ENCODE measurements at places on chromosomes 12 and 14. TPM values are rescaled to one million over a fixed set of nuclear protein-coding genes. Genes with fewer than 3 reads are reported as not detected.

The KERA gene
- not detected for polyA plus RNA-seq

The INHBC gene
- 0.14 TPM for polyA plus RNA-seq

The GALNT8 gene
- 3.3 TPM for polyA plus RNA-seq

The TMEM253 gene
- polyA plus RNA-seq = 0.83 TPM

The C12orf60 gene
- polyA plus RNA-seq = 5.4 TPM

The CTSG gene
- polyA plus RNA-seq = 0.42 TPM

The IGF1 gene
- 3.3 TPM for polyA plus RNA-seq

The CRACR2A gene
- polyA plus RNA-seq = 1.2 TPM

The NOS1 gene
- polyA plus RNA-seq = 0.68 TPM

DNA sequence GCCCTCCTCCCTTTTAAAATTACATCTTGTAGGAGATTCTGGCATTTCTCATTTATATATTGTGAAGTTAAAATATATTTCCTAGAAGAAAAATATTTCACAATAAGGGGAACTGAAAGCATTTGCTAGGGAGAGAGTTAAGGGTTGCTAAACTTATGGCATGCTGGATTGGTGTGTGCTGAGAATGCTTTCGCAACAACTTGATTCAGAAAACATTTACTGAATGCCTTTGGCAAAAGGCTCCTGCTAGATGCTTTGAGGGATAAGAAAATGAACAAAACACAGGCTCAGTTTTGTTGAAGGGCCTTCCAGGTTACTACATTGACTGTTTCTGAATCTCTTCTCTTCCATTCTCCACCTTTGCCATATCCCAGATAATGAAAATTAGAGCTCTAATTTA lies 67.5 kb downstream of the DIP2B start:
- DNase-seq = no peak

DNA sequence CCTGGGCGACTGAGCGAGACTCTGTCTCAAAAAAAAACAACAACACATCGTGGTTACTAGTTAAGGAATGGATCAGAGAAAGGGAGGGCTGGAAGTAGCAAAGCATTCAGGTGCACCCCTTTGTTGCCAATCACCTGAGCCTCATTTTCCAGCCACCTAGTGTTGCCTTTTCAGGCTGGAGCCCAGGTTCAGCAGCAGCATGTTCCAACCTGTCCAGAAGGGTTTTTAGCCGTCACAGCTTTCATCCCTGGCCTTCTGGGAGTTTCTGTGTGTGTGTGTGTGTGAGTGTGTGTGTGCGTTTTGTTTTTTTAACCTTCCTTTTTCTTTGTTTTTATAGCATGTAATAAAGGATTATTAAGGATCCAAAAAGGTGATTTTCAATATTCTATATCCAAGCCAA lies 121.1 kb upstream of the ATF1 start:
- DNase-seq = no peak

DNA sequence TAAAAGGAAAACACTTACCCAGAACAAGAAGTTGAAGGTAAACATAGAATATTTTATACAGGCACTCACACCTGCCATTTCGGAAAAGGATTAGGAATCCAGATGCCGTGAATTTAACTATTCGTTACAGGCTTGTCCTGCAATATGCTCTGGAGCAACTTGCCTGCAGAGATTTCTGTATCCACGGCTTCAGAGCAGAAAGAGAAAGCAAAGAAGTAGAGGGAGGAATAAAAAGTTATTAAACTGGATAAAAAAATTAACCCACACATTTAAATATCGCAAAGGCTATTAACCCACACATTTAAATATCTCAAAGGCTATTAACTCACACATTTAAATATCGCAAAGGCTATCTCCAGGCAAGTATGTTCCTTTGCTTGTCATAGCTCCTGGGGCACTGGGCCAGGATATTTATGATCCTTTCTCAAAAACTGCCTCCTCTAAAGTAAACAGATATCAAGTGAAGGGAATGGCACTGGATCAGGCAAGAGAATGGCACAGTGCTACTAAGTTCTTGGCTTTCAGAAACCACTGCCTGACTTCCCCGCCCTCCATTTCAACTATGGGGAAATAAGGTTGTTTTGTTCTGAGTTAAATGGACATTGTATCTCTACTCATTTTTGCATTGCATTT lies at the start of gene TSPAN8:
TSPAN8 (minus strand) TSS at position 399 of the 633 bp plus-strand sequence; CDS start at position 78, 321 bp downstream.
- no peak for DNase-seq

- no peak for DNase-seq
Observed at GRCh38 chr12:71299541-71300376, 139.8 kb upstream of the LGR5 start.

GRCh38 chr14:54881235-54881760 lies 21.3 kb downstream of the GCH1 start:
- DNase-seq = no peak

GRCh38 chr12:56695327-56696101 lies 7.4 kb upstream of the PTGES3 start:
- DNase-seq = no peak

GRCh38 chr12:105915997-105916759 lies 222.6 kb downstream of the NUAK1 start:
- no peak for DNase-seq

DNA sequence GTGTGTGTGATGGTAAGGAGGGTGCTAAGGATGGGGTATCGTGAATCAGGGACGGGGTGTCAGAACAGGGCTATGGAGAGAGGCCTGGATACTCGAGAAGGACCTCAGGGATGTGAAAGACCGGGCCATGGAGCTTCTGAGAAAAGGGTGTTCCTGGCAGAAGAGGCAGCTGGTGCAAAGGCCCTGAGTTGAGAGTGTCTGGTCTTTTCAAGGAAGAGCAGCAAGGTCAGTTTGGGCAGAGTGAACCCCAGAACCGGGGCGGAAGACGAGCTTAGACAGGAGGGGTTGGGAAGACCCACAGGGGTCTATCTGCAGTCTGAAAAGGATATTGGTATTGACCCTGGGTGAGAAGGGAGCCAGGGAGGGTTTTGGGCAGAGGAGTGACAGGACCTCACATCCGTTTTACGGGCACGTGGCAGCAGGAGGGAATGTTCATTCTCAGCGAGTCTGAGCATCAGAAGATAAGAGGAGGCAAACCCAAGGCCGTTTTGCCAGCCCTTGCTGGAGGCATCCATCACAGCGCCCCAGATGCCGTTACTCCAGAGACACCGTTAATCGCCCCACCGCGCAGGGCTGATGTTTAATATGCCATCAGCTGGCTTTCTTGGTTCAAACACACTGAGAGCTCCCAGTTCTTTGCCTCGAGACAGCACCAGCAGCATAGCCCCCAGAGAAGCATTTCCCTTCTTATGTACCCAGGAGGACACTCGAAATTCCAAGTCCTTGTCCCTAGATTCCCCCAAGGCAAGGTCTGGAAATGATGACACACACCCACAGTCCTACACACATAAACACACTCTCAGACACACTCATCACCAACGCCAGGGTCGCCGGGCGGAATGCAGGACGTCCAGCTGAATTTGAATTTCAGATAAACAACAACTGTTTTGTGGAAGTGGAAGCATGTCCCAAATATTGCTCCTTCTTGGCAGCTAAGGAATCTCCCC lies 41.4 kb upstream of the EML1 start:
- no peak for DNase-seq

DNA sequence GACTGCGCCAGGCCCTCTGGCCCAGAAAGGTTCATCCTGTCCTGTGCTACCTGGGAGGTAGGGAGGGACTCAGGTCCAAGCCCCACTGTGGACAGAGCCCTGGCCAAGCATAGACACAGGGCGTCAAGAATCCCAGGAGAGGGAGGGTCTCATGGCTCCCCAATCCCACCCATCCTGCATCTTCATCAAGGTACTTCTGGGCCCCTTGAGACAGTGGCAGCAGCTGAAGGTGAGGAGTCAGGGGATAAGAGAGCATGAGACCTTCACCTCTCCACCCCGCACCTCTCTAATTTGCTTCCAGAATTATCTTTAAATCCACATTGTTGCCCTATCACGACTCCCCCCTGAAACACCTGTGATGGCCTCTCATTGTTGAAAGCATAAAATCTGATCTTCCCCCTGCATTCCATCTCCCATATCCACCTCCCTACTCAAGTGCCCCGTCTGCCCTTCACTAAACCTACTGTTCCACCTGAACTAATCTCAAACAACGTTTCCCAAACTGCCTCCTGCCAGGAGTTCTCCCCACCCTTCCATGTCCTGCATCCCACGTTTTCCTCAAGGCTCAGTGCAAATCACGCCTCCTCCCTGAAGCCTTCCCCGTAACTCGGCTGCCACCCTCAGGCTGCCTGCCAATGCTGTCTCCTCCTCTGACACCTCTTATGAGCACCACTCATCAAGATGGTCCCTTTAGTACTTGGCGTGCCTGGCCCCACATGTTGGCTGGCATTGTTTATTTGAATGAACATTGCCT lies 27.1 kb downstream of the KRT18 start:
- no peak for DNase-seq

GRCh38 chr14:99237288-99237687 lies 34.7 kb downstream of the BCL11B start:
- DNase-seq = no peak

GRCh38 chr12:62792236-62792870 lies 142.6 kb downstream of the PPM1H start:
- DNase-seq = no peak

- DNase-seq = no peak
Observed at GRCh38 chr14:49621114-49621881, 699 bp downstream of the MGAT2 start.

DNA sequence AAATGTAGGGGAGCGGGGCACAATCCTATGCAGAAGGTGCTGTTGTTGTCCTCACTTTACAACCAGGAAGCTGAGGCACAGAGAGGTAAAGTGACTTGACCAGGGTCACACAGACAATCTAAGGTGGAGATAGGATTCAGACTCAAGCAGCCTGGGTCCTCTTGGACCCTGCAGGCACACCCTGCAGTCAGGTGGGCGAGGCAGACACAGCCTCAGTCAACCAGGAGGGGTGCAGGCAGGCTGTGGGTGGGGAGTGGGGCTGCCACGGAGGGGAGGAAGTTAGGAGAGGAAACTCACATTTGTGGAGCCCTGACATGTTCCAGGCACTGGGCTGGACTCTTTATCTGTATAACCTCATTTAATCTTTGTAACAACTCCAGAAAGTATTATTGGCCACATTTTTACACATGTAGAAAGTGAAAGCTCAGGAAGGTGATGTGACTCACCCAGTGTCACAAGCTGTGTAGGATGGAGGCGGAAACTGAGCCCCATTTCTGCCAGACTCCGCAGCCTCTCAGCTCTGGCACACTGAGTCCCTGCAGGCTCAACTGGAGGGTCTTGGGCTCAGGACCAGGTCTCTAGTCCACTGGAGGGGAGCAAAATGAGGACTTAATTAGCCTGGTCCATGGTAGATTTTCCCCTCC lies 24.9 kb upstream of the CHGA start:
- no peak for DNase-seq

GRCh38 chr12:24363177-24363754 lies 413.8 kb upstream of the SOX5 start:
- DNase-seq = no peak

DNA sequence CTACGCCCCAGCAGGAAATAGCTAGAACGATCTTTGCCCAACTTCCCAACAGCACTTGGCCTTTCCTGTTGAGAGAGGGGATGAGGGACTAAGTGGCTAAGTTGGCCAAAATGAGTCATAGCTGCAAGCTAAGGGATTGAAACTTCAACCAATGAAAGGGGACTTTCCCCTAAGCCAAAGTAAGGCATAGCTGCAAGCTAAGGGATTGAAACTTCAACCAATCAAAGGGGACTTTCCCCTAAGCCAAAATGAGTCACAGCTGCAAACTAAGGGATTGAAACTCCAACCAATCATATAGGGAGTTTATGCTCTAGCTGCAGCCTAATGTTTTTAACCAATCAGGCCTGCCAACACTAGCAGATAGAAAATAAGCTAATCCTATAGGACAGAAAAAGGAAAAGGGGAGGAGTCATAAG lies 100.5 kb upstream of the SSTR1 start:
- no peak for DNase-seq

- no peak for DNase-seq
Observed at GRCh38 chr14:54562334-54562733, 4.6 kb upstream of the SAMD4A start.

DNA sequence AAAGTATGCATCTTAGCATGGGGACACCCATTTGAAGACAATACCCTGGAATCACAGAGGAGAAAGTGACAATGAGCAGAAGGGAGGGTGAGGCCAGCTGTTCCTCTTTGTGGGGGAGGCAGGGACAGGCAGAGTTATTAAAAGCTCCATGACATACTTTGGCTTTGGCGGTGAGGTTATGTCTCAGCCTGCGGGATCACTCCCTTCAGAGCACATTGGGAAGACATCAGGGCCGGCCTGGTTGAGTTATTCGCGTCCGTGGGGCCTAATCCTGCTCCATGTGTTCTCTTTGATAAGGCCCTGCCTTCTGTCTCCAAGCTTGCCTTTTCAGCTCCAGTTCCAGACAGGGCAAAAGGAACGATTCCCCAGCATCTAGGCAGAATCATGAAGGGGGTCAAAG lies 98.8 kb upstream of the NTF3 start:
- DNase-seq = no peak

DNA sequence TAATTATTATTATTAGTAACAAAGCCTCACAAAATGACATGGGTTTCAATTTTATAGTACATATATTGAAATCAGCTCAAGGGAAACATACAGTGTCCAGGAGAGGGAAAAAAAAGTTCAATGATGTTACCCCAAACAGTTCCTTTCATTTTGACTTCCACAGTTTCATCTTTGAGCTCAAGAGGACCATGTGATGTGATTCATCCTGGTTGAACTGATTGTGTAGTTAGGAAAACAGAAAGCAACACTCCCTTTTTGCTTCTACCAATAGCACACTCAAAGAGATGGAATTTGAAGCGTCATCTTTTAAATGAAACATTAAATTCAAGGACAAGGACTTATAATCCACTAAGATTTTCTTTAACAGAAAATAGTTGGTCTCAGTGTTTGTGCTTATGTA lies 461.0 kb downstream of the FOXG1 start:
- no peak for DNase-seq

GRCh38 chr12:100651694-100652093 lies 78.2 kb downstream of the GAS2L3 start:
- no peak for DNase-seq

DNA sequence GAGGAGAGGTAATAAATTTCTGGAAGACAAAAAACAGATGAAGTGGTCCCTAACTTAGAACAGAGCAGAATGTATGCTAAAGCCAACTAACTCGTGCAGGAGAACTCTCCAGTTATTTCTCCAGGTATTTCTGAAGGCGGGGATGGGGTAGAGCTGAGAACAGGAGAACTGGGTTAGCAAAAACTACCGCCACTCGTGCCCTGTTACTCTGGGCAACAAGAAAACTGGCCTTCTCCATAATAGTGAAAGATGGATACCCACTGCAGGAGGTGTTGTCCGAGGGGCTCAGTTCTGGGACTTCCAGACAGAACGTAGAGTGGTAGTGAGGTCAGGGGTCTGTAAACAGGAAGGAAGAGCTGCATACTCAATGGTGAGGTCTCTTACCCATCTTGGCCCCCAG lies 187.3 kb upstream of the FRMD6 start:
- no peak for DNase-seq

DNA sequence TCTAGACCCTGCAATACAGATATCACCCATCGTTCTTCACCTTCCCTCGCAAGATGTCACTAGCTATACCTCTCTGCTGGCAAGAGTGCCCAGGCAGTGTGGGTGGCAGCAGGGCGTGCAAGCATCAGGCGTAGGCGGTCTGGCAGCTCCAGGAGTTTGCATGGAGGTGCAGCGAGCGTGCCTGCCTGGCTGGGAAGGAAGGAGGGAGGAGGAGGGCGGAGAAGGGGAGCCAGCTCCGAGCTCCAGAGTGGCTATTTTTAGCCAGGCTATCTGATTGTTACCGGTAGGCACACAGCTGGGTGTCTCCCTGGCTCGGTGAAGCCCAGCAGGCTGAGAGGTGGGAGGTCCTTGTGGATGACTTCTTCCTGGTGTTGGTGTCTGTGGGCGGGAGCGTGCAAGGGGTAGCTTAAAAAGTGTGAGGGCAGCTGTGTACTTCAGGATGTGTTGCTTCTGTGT lies 6.2 kb downstream of the FOXJ2 start:
- no peak for DNase-seq

Data from right renal cortex interstitium (tissue), 3 donors.